Activated CD4-positive, alpha-beta T cell treated with anti-CD3 and anti-CD28 coated beads, Interleukin-2, amount 10 ng/mL, durations not matched to agents 7 days and 5 days (primary cell): ENCODE measurements at places on chromosomes 11 and 22.

- no peak for DNase-seq
Measured at GRCh38 chr22:28154861-28155260, 235.8 kb upstream of the PITPNB start.

DNA sequence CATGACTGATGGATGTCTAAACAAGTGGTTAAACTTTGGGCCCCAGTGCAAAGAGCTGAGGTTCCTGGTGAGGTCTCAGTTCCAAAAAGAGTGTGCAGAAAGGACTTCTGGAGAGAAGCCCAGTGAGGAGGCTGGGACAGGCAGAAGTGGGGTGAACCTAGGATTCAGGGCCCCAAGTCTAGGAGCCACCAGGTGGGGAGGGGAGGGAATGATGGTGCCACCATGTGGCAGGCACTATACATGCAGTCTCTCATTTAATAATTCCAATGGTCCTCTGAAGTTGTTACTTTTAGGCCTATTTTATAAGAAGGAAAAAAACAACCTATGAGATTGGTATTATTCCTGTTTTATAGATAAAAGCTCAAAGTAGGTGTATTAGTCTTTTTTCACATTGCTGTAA lies 102.0 kb downstream of the INSC start:
- DNase-seq: no peak

GRCh38 chr22:23178512-23179254 lies 1.6 kb upstream of the BCR start:
- DNase-seq: peak; percentile 59

GRCh38 chr11:94741022-94741679 lies 27.0 kb upstream of the AMOTL1 start:
- no peak for DNase-seq
